Central memory CD4-positive, alpha-beta T cell (primary cell): ENCODE measurements at places on chromosomes 5 and 9.
A peak's percentile ranks its signal among the peaks of the same experiment; 100 is the strongest.

- DNase-seq = no peak
Observed at GRCh38 chr5:64509828-64510227, 4.0 kb downstream of the RGS7BP start.

DNA sequence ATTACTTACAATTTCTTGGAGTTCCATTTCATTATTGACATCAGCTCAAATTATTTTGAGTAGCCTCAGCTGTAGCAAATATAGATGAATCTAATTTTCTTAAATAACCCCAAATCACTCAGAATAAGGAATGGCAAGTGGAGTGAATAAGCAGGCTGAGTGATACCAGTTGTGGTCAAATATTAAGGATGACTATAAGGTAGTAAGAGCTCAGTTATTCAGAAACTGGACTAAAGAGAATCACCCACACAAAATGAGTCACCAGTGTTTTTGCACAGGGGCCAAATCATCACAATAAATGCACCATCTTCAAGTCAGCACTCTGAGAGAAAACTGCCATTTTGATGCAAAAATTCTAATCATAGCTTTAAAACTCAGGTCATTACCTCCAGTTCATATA is 128.9 kb upstream of the TARS1 start:
- no peak for DNase-seq

- DNase-seq = peak; percentile 72
Observed at GRCh38 chr9:131349881-131350563, 43.9 kb upstream of the PRRC2B start.

DNA sequence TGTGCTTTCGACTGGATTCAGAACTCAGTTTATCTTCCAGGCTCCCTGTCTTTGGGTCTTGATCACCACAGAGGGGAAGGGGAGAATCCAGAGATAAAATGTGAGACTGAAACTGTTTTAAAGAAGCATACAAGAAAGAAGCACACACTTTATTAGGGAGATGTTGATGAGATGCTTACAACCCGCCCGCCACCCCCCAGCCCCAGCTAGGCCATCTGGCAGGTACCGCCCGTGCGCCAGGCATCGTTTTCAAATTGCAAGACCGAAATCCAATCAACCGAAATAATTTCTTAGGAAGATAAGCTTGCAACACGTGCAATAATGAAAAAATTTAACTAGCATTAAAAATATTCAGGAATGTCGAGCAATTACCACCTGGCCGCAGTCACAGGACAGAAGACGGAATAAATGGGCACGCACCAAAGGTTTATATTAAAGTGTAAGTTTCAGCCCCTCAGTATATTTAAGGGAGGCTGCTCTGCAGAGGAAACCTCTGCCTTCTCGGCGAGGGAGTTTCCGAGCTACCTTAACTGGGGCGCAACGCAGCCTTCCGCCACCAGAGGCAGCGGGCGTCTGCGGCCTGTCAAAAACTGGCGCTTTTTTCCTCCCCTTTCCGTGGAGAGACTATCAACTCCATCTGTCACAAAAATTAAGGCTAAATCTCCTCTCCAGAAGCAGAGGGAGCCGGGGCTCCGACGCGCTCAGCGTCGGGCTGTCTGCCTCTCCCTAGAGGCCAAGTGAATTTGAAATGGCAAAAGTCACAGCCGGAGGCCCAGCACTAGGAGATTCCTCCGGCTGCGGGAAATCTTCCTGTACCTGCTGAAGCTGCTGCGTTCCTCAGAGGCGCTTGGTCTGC is 996 bp upstream of the GAS1 start:
- DNase-seq = peak; percentile 71

GRCh38 chr9:78453450-78453849 is 156.5 kb downstream of the PSAT1 start:
- no peak for DNase-seq

- DNase-seq = no peak
Observed at GRCh38 chr5:78758169-78758839, 109.7 kb upstream of the LHFPL2 start.

- no peak for DNase-seq
Observed at GRCh38 chr5:135174315-135175096, 140.5 kb upstream of the PITX1 start.

- no peak for DNase-seq
Observed at GRCh38 chr5:145768863-145769262, 66.3 kb downstream of the PRELID2 start.

- DNase-seq = no peak
Observed at GRCh38 chr9:92185681-92186080, 70.5 kb upstream of the SPTLC1 start.

DNA sequence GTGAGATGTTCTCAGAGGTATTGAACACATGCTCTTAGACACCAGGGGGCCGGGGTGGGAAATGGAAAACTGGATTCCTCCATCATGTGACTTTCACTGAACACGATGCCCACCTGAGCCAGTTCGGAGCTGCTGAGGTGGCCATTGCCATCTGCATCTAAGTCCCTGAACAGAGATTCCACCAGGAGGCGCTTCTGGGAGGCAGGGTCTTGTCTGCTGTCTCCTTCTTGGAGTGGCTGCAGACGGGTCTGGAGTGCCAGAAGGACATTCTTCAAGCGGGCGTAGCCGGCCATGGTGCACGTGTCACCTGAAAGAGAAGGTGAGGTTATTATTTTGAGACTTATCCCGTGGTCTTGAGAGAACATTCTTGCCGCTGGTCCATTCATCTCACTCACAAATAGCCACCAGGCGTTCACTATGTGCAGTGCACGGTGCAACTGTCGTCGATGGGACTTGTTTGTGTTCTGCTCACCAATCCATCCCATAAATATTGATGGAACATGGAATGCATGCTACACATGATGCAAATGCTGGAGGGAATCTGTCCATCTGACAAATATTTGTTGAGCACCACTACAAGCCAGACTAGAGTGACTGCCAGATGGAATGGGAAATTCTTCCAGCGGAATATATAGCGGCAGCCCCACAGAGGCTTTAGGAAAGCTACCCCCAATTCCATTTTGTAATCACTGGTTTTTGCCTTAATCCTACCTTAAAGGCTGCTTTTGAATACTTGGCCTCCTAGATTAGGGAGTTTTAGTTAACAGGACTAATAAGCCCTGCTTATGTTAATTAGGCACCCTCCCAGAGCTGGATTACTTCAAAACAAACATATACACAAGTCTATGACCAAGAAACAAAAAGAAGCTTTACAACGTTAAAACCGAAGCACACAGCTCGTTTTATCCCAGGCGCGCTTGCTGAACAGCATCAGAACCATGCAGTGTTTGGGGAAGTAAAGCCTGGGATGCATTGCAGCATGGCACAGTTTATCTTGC is 264.8 kb downstream of the HSPA4 start:
- DNase-seq = no peak

DNA sequence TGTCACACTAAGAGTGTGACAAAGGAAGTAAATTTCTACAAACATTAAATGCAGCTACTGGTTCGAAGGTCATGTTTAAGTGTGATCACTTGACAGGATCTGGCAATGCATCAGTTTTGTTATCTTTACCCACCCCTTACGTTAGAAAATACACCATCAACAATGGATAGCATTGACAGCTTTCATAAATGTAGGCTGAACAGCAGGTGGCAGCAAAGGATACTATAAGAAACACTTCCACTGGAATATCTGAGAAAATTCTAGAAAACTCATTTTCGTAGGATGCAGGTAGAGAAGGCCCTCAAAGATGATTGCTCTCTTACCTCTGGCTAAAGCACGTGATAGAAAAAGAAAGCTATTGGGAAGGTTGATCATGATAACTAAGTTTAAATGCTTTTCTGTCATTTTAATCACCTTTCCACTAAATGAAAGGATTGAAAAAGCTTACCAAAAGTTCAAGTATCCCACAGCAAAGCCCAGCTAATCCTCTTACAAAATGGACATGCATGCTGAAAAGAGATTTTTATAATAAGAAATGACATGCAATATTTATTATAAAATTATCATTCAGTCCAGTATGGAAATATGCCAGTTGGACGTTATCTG is 292.5 kb downstream of the PARP8 start:
- DNase-seq = no peak

DNA sequence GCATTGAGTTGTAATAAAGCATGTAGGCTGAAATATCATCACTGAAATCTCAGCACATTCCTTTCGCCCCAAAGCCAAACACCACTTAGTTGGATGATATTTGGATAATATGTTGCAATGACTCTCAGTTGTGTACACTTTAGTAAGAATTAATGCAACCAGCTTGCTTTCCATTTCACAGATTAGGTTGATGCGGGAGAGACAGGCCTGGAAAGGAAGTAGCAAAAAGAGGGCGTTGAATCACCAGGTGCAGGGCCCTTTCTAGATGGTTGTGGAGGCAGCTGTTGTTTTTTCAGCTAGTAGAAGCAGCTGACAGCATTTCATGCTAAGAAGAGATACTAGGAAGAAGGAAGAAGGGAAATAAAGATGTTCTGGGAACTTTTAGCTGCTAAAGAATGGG is 30.9 kb downstream of the DMRT3 start:
- DNase-seq = no peak

- no peak for DNase-seq
Observed at GRCh38 chr5:158789441-158789840, 310.3 kb downstream of the EBF1 start.

GRCh38 chr9:126248680-126249079 is 77.9 kb upstream of the MVB12B start:
- DNase-seq = no peak

- no peak for DNase-seq
Observed at GRCh38 chr5:1503241-1504068, 20.3 kb downstream of the LPCAT1 start.

DNA sequence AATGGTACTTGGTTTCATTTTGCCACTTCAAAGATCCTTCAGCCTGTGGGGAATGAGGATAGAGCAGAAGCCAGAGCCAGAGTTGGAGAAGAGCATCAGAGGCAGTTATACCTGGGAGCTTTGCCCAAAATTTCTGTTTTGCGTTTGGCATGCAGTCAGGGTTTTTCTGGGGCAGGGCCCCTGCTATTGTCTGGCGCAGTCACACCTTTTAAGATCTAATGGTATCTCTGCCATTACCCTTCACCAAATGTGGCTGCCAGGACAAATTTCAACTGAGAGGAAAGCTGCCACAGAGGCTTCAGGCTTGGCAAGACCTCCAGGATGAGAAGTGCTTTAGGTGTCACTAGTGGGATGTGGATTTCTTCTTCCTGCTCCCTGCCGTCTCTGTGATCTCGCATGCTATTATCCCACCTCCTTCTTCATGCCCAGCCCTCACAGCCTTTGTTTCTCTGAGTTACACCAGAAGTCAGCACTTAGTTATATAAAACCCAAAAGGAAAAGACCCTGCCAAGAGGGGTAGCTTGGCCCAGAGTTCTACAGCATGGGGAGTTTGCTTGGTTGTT is 357.0 kb downstream of the TLE4 start:
- DNase-seq = no peak
